Activated T-cell treated with anti-CD3 and anti-CD28 coated beads, Interleukin-2, amount 50 U/mL, for 72 hours (primary cell): ENCODE measurements at places on chromosomes 11 and 22.

DNA sequence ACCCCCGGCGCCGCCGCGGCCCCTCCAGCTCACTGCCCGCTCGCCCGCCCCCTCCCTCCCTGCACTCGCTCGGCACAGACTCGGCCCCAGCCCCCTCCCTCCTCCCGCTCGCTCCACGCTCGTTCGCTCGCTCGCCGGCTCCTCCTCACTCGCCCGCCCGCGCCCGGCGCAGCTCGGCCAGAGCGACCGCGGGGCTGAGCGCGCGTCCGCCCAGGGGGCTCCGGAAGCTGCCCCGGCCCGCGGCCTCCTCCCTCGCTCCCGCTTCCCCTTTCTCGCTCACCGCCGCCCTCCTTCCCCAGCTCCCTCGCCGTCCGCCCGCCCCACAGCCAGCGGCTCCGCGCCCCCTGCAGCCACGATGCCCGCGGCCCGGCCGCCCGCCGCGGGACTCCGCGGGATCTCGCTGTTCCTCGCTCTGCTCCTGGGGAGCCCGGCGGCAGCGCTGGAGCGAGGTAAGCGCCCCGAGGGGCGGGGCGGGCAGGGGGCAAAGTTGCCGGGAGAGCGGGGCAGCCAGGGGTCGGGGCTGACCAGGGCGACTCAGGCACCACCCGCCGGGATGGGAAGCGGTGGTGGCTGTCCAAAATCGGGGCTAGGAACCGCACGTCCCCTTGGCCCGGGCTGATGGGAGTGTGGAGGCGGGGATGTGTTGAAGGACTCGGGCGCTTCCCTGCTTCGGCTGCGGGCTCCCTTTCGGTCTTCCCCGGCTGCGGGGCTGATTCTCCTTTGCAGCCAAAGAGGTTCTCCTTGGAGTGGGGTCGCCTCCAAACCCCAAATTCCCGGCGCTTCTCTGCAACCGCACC is at the start of gene SEZ6L:
Gene SEZ6L, plus strand, starts transcription at position 148 of the 797 bp plus-strand sequence. Its CDS starts 208 bp downstream, at position 356.
- DNase-seq, result no peak
- H3K36me3 ChIP-seq, result no peaks in the 10 kb centered on the region
- H3K4me1 ChIP-seq, result no peaks in the 10 kb centered on the region
- no peak within 1 kb of the TSS for H3K27ac ChIP-seq
- peaks cover 84% of the 10 kb centered on the region for H3K27me3 ChIP-seq

GRCh38 chr11:61974766-61975631 is 7.6 kb upstream of the FTH1 start:
- no peaks in the 10 kb centered on the region for H3K36me3 ChIP-seq
- H3K27me3 ChIP-seq, result no peaks in the 10 kb centered on the region
- no peak for DNase-seq
- peaks cover 39% of the 10 kb centered on the region for H3K4me1 ChIP-seq

DNA sequence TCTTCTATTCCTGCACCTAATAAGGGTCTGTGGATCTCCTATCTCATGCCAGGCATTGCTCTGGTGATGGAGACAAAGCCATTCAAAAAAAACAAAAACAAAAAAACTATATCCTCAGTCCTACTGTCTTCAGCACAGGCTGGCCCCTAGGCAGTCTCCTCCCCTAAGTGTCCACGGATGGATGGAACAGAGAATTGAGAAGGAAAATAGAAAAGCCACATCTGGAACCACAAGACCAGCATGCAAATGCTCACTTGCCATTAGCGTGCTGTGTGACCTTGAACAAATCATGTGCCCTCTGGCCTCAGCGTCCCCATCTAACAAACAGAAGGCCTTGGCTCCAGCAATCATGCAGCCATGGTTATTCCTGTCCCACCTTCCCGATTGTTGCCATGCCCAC is 32.7 kb upstream of the CD82 start:
- peaks cover 5% of the 10 kb centered on the region for H3K27me3 ChIP-seq
- no peak overlapping the region for H3K27ac ChIP-seq
- H3K4me1 ChIP-seq, result peaks cover 40% of the 10 kb centered on the region
- no peak for DNase-seq

DNA sequence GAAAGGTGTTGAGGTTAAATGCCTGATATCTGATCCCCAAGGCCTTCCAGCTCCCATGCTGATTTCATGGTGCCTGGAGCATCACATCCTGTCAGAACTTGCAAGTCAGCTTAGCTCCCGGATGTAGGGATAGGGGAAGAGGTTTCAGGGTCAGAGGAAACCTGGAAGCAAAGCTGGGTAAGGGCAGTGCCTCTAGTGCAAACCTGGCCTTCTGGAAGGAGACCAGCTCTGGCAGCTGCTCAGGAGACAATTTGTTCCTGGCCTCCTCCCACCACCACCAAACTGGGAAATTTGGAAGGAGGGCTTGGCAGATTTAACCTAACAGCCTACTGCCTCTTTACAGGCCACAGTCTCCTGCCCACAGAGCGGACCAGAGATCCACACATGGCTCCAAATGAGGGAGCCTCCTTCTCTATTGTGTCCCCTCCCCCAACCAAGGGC is 9.2 kb upstream of the TSKU start:
- H3K27ac ChIP-seq, result no peak overlapping the region
- H3K36me3 ChIP-seq, result peaks cover 19% of the 10 kb centered on the region
- no peak for DNase-seq
- H3K4me3 ChIP-seq, result no peak overlapping the region
- peaks cover 25% of the 10 kb centered on the region for H3K27me3 ChIP-seq

DNA sequence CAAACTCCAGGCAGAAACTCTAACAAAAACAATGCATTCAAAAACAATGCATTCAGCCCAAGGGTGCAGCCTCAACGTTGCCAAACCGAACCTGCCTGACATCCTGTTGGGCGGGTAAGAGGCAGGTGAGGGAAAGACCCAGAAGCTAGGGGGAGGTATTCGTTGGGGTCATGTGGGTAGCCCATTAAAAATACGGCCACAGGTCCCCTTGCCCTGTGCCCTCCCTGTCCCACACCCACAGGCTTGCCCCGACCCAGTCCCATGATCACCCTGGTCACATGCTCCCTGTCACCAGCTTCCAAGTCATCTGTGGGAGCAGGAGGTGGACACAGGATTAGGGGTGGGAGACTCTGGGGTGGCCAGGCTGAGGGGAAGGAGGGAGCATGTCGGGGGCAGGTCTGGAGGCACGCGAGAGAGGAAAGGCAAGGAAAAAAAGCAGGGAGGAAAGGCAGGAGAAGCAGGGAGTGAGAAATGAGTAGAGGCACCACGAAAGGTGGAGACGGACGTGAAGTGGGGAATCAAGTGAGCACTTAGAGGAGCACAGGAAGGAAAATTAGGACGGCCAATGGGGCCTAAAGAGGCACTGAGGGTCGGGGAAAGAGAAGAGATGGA is 683 bp downstream of the PLA2G6 start:
- H3K27ac ChIP-seq, result peak overlapping the region; percentile 97
- peak overlapping the region; percentile 95 for H3K4me3 ChIP-seq
- H3K4me1 ChIP-seq, result peaks cover 58% of the 10 kb centered on the region
- H3K27me3 ChIP-seq, result no peaks in the 10 kb centered on the region
- peak; percentile 47 for DNase-seq

GRCh38 chr22:50315289-50316113 is 8.1 kb upstream of the PLXNB2 start:
- H3K27me3 ChIP-seq, result no peaks in the 10 kb centered on the region
- DNase-seq, result no peak
- peaks cover 17% of the 10 kb centered on the region for H3K4me1 ChIP-seq
- peak overlapping the region; percentile 59 for H3K4me3 ChIP-seq

DNA sequence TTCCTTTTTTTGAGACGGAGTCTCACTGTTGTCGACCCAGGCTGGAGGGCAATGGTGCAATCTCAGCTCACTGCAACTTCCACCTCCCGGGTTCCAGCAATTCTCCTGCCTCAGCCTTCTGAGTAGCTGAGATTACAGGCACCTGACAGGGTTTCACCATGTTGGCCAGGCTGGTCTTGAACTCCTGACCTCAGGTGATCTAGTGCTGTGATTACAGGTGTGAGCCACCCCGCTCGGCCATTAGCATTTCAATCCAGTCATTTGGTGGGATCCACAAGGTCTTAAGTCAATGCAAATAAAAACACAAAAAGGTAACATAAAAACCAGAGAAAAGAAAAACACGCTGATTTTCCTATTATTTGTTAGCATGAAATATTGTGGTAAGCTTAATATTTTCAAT is 1227.2 kb upstream of the TENM4 start:
- no peak overlapping the region for H3K27ac ChIP-seq
- no peak overlapping the region for H3K4me3 ChIP-seq
- no peaks in the 10 kb centered on the region for H3K36me3 ChIP-seq
- no peaks in the 10 kb centered on the region for H3K4me1 ChIP-seq
- no peaks in the 10 kb centered on the region for H3K27me3 ChIP-seq
- DNase-seq, result no peak

GRCh38 chr11:119316729-119317591 is at the start of gene MCAM:
Gene MCAM (minus strand): TSS chr11:119317130. CDS start chr11:119317101, 29 bp downstream.
- peaks cover 8% of the 10 kb centered on the region for H3K27me3 ChIP-seq
- peaks cover 20% of the 10 kb centered on the region for H3K4me1 ChIP-seq
- peak within 1 kb of the TSS; percentile 84 for H3K4me3 ChIP-seq
- H3K27ac ChIP-seq, result no peak within 1 kb of the TSS

DNA sequence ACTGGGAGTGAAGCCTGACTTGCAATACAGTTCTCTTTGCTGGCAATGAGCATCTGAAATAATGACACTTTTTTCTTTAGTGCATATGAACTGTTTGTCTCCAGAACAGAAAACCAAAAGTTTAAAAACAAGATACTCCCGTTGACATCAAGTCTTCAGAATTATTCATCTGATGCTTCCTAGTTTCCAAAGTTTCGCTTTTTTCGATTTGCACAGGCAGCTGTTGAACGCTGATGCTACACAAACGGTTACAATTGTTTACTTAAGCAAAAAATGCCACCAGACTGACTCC is 612 bp upstream of the BIRC2 start:
- H3K27me3 ChIP-seq, result no peaks in the 10 kb centered on the region
- peaks cover 2% of the 10 kb centered on the region for H3K36me3 ChIP-seq
- peak overlapping the region; percentile 95 for H3K4me3 ChIP-seq
- no peak for DNase-seq
- H3K27ac ChIP-seq, result peak overlapping the region; percentile 100

GRCh38 chr22:31651664-31652063 is 10.4 kb downstream of the PISD start:
- peak overlapping the region; percentile 55 for H3K27ac ChIP-seq
- H3K36me3 ChIP-seq, result peaks cover 8% of the 10 kb centered on the region
- peaks cover 51% of the 10 kb centered on the region for H3K4me1 ChIP-seq
- DNase-seq, result no peak
- H3K4me3 ChIP-seq, result no peak overlapping the region
- H3K27me3 ChIP-seq, result no peaks in the 10 kb centered on the region

DNA sequence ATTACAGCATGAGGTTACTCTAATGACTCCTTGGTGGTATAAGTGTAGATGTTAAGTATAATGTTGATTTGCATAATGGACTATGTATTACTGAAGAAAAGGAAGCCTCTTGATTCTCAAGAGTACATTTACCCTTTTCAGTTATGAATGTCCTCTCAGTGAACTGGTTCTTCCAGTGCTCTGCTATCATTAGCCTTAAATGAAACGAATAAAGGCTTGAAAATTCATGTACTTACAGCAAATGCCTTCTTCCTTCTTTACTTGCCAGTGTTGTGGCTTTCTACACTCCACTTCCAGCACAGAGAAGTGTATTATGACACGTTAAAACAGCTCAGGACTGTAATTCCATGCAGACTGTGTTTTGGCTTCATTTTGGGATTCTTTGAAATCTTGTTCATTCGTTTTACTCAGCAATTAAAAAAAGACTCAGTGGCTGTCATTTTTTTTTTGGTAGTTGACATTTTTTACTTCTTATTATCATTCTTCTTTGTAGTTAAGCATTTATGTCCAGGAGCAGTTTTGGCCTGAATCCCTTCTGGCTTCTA is 96.9 kb downstream of the MTMR3 start:
- H3K36me3 ChIP-seq, result no peaks in the 10 kb centered on the region
- H3K4me1 ChIP-seq, result no peaks in the 10 kb centered on the region
- H3K4me3 ChIP-seq, result no peak overlapping the region

DNA sequence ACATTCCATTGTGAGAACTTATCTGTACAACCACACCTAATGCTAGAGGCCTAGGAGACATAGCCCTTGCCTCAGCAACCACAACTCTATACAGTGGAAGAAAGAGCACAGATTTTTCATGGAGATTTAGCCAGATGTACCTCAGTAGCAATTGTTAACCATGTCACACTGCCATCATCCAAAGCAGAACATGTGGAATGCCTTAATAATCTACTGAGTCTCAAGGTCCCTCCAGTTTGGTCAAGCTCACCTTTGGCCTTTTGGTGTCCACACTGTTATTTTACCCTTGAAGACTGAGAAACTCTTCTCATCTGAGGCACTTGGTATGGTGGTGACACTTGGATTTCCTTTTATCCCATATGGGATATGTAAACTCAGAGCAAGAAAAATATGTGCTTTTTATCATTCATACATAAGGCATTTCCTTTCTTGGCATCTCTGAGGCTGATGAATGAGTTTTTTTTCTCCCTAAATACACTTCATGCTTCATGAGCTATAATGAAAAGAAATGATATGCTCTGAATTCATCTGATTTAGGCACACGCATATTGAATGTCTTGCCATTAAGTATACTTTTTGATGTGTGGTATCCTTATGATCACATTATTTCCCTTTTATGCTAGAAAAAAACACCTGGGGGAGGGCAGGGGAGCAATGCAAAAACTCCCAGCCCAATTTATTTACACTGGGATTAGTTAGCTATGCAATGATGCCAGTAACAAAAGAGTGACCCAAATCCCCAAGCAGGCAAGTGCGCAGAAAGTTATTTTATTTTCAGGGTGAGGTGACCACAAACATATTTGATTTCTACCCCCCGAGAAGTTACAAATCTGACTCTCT is 63.3 kb upstream of the ME3 start:
- no peaks in the 10 kb centered on the region for H3K36me3 ChIP-seq
- DNase-seq, result no peak
- H3K4me3 ChIP-seq, result no peak overlapping the region
- peaks cover 24% of the 10 kb centered on the region for H3K27me3 ChIP-seq

DNA sequence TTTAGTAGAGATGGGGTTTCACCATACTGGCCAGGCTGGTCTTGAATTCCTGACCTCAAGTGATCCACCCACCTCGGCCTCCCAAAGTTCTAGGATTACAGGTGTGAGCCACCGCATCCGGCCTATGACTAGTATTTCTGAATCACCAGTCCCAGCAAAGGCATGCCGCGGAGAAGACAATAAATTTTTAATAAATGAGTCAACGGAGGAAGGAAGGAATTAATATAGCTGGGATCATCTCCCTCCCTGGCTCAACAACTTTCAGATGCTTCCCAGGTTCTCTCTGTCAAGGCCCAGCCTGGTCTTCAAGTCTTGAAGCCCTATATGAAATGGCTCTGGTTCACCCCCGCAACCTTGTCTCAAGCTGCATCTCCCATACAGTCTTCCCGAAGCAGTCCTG is 45.7 kb downstream of the CYTH4 start:
- peaks cover 72% of the 10 kb centered on the region for H3K27me3 ChIP-seq
- no peak for DNase-seq
- no peaks in the 10 kb centered on the region for H3K36me3 ChIP-seq
- no peaks in the 10 kb centered on the region for H3K4me1 ChIP-seq
- no peak overlapping the region for H3K4me3 ChIP-seq

- no peaks in the 10 kb centered on the region for H3K27me3 ChIP-seq
- no peak for DNase-seq
- no peaks in the 10 kb centered on the region for H3K36me3 ChIP-seq
- no peak overlapping the region for H3K4me3 ChIP-seq
These were observed 623.6 kb downstream of the BRD1 start for GRCh38 chr22:49203859-49204598.
